Adrenal gland (tissue), 19 donors: ENCODE measurements at places on chromosomes 2 and 18. TPM values are rescaled to one million over a fixed set of nuclear protein-coding genes. Genes with fewer than 3 reads are reported as not detected.

DNA sequence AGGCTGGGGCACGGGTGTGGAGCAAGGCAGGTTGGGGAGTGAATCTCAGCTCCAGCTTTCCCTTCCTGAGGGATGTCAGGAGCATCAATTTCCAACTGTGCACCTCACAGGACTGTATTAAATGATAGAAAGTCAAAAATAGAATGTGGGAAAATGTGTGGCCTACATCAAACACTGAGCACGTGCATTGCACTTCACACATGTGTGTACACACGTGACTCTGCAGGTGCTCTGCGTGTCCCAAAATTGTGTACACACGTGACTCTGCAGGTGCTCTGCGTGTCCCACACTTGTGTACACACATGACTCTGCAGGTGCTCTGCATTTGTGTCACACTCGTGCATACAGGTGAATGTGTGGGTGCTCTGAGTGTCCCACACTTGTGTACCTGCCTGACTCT is 577.2 kb upstream of the SALL3 start:
- DNase-seq: no peak

- DNase-seq: no peak
These were observed 48.2 kb downstream of the COL4A4 start for GRCh38 chr2:227115761-227116160.

DNA sequence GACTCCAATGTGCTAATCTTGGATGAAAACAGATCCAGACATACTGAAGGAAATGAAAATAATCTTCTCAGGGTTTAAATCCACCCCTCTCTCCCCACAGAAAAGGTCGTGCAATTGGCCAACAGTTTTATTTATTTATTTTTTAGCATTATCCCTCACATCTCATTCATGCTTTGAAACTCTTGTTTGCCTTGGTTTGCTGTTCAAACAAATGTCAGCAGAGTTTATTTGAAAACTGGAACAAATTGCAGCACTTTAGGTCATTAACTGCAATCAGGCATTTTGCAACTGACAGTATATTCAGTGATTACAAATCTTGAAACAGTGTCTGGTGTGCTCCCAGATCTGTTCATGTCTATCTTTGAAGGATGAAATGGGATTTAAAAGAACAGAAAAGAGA is 220.6 kb downstream of the SLC4A10 start:
- DNase-seq: no peak

GRCh38 chr2:11631462-11631861 is 38.5 kb downstream of the NTSR2 start:
- DNase-seq: no peak

DNA sequence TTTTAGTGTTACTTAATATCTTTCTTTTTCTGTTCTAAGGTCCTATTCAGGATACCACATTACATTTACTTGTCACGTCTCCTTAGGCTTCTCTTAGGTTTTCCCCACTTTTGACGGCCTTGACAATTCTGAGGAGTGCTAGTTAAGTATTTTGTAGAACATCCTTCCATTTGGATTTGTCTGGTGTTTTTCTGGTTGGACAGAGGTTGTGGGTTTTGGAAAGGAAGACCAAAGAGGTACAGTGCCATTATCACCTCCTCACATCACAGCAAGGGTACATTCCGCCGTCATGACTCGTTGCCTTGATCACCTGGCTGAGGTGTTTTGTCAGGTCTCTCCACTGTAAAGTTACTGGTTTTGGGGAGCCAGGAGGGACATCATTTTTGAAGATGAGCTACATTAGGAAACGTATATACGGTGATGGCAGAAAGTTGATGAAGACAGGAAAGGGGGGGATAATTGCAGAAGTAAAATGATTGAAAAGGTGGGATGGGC is 88.4 kb upstream of the TMEM247 start:
- no peak for DNase-seq

- DNase-seq: no peak
These were observed 223.7 kb downstream of the IRS1 start for GRCh38 chr2:226575928-226576327.

Gene KLHL29
- total RNA-seq: 1.9 TPM

Gene GBX2
- not detected for total RNA-seq

Gene VWA3B
- not detected for total RNA-seq

Gene FAM110C
- 3.0 TPM for total RNA-seq

Gene IL1RL2
- 2.9 TPM for total RNA-seq
